CD14-positive monocyte (primary cell): ENCODE measurements at places on chromosomes 12 and 14.

- DNase-seq = no peak
These were observed 69.7 kb downstream of the ARF6 start for GRCh38 chr14:49962621-49963020.

GRCh38 chr12:114638790-114639435 lies 45.1 kb downstream of the TBX3 start:
- no peak for DNase-seq

- DNase-seq = no peak
These were observed 167.9 kb downstream of the PHETA1 start for GRCh38 chr12:111201036-111201435.

DNA sequence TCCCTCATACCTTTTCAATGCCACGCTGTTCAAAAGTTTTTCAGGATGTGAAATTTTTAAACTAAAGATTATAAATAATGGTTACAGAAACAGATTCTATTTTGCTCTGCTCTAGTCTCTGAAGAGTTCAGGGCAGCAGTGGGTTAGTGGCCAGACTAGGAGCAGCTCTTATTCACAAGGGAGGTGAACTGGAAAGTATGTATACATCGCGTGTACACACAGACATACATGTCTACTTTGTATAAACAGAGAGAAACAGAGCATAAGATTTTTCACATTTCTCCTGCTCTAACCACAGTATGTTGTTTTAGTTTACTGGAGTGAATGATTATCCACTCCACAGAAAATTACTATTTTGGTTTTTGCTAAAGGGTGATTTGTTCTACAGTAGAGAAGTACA lies 74.4 kb upstream of the CRY1 start:
- DNase-seq = no peak

GRCh38 chr12:99332936-99333591 lies 314.5 kb upstream of the GARIN6 start:
- no peak for DNase-seq

DNA sequence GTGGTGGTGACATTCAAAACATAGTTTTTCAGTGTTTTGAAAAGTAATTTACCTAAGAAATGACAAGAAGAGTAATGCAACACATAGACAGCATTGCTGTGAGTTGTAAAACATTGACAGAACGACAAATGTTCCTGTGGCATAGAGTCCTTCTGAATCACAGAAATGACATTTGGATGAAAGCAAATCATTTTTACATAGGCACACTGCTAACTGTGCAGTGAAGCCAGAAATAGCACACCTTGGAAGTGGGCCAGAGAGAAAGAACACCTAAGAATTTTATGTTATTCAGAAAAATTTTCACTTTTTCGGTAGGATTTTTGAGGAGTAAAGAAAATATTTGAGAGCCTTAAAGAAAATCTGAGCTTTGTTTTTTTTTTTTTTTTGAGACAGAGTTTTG lies 100.6 kb downstream of the ANO4 start:
- DNase-seq = no peak

GRCh38 chr12:39352471-39353017 lies 90.4 kb downstream of the KIF21A start:
- no peak for DNase-seq

GRCh38 chr14:34926552-34926951 lies 51.4 kb upstream of the BAZ1A start:
- no peak for DNase-seq

GRCh38 chr14:55254581-55254980 lies 16.6 kb upstream of the FBXO34 start:
- DNase-seq = no peak

- DNase-seq = no peak
These were observed 225.7 kb downstream of the KCNC2 start for GRCh38 chr12:74983917-74984316.

GRCh38 chr12:20453756-20454310 lies 85.5 kb downstream of the PDE3A start:
- DNase-seq = no peak

- no peak for DNase-seq
These were observed 482.7 kb upstream of the RGS6 start for GRCh38 chr14:71449316-71450055.

GRCh38 chr14:91770185-91770584 lies 38.3 kb upstream of the CATSPERB start:
- DNase-seq = no peak

DNA sequence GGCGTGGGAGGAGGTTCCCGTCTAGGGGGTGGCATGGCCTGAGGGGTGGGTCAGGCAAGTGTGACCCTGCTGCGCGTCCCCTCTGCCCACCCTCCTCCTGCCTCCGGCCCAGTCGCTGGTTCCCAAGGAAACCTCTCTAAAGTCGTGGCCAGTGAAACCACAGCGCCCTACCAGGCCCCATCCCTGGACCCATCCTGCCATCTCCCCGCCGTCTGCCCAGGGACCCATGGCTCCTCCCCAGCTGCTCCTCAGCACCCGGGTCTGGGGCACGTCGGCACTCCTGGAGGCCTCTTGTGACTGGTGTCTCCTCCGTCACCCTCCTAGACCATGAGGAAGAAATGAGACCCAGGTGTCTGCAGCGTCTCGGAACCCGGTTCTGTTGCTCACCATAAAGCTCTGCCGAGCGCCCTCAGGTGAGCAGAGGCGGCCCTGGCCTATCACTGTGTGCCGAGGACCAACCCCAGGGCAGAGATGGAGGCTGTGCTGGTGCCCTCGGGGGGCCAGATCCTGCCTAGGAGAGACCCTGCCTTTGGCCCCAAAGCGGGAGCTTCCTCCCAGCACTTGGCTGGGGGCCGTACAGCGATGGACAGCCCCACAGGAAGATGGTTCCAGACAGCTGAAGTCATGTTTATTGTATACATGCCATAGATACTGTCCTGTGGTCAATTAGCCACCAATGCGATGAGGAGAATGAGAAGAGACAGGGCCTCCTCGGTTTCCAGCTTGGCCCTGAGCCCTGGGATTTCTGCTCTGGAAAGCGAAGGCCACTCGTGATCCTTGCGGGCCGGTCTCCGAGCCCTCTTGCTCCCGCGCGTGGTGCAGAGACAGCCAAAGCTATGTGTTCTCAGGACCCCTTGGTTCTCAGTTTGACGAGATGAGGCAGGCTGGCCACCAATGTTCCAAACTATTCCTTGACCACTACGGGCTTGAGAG lies 222.5 kb upstream of the RTL1 start:
- DNase-seq = no peak

DNA sequence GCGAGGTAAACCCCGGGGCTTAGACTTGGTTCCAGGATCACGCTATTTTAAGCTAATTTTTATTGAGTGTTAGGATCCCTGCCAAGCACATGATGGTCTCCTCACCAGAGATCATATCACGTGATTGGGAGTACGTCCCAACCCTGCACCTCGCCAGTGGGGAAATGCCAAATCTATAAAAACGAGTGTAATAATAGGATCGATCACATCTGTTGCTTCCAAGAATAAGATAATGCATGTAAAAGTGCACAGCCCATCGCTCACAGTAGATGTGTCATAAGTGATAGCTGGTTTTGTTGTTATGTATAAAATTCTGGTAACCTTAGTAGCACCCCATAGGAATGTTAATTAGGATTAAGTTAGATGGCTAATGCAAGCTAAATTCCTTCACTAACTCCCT lies 581.0 kb upstream of the TMEM132C start:
- no peak for DNase-seq
